B cell (primary cell): ENCODE measurements at places on chromosomes 1 and 21. TPM values are rescaled to one million over a fixed set of nuclear protein-coding genes. Genes with fewer than 3 reads are reported as not detected.

Gene LEMD1
- 0.57 TPM in 1 of 2 replicates, not detected in the other for total RNA-seq

Gene ESRRG
- total RNA-seq = not detected in 2 replicates

Gene SPATA1
- 6.4 and 8.6 TPM in 2 replicates for total RNA-seq

Gene LCE3B
- total RNA-seq = not detected in 2 replicates

DNA sequence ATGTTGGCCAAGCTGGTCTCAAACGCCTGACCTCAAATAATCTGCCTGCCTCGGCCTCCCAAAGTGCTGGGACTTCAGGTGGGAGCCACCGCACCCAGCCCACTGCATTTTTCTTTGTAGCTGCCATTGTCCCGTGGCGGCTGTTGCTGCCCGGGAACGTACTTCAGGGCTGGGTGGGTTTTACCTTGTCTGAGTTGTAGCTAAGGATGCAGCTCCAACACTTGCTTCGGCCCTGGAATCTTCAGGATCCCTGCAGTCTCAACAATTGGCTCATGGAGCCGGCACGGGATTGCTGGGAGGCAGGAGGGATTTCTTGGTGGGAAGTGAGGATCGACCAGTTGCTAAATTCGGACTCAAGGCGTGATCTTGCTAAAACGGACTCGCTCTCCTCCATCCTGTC is 10.7 kb downstream of the TNFRSF8 start:
- no peak for DNase-seq

GRCh38 chr21:17859661-17860060 is 40.5 kb upstream of the C21orf91 start:
- no peak for DNase-seq

- no peak for DNase-seq
These were observed 99.6 kb upstream of the CACNA1E start for GRCh38 chr1:181383695-181384094.

DNA sequence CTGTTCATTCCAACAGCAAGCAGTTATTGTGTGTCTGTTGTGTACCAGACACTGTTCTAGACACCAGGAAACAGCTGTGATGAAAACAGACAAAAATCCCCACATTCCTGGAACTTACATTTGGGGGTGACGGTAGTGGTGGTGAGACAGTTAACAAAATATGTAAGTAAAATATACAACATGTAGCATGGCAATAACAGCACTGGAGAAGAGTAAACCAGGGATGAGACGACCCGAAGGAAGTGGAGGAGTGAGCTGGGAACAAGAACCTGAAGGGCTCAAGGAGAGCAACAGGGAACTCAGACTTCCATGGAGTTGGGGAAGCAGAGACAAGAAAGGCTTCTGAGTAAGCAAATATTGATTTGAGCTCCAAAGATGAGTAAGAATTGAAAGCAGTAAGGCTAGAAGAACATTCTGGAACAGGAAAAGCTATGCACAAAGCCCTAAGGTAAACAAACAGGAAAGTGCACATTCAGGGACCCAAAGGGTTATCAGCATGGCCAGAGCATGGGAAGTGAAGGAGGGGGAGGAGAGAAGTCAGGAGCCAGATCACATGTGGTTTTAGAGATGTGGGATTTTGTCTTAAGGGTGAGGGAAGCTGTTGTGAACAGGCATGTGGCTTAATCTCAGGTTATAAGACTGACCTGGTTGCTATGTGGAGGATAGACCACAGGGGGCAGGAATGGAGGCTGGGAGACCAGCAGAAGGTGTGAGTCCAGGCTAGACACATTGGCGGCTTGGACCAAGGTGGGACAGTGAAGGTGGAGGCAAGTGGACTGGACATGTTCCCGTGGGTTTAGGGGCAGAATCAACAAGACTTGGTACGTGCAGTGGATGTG is 7.3 kb downstream of the CSF1 start:
- no peak for DNase-seq

DNA sequence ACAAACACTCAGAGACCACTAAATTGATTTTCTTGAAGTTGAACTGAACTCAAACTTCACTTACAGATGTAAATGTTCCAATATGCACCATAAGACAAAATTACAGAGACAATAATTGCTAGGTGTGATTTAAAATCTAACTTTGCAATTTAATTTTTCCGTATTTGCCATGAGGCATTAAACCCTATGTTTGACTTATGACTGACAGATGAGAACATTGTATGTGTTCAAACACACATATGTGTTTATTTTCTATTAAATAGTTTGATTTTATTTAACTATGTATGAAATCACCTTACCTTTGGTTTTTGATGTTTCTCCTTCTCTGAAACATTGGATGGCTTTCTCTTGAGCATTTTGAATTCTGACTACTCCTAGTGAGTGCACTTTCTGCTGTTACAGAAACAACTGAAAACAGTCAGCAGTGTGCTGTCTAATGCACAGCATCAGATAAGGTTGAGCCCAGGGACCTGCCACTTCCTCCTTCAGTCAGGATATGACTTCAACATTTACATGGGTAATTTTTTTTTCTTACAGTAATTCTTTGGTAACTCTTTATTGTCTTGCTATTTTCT is at the start of gene SAMSN1:
TSS of gene SAMSN1 (minus strand) at position 410 of the 575 bp plus-strand sequence. CDS start at position 356, 54 bp downstream.
- peak; percentile 78 for DNase-seq

GRCh38 chr1:185636848-185637247 is 97.3 kb upstream of the HMCN1 start:
- DNase-seq = peak; percentile 20
